ENCODE measurements at places on chromosomes 2 and 18.

GRCh38 chr2:71629273-71629672 is 175.9 kb downstream of the DYSF start:
- DNase-seq = no peak

- no peak for DNase-seq
Observed at GRCh38 chr2:172761306-172761705, 25.7 kb downstream of the RAPGEF4 start.

GRCh38 chr18:54911551-54911950 is 47.7 kb downstream of the CCDC68 start:
- no peak for DNase-seq

GRCh38 chr2:236040600-236041328 is 127.4 kb downstream of the GBX2 start:
- DNase-seq = no peak

- no peak for DNase-seq
Observed at GRCh38 chr2:100791936-100792308, 28.0 kb upstream of the NPAS2 start.

DNA sequence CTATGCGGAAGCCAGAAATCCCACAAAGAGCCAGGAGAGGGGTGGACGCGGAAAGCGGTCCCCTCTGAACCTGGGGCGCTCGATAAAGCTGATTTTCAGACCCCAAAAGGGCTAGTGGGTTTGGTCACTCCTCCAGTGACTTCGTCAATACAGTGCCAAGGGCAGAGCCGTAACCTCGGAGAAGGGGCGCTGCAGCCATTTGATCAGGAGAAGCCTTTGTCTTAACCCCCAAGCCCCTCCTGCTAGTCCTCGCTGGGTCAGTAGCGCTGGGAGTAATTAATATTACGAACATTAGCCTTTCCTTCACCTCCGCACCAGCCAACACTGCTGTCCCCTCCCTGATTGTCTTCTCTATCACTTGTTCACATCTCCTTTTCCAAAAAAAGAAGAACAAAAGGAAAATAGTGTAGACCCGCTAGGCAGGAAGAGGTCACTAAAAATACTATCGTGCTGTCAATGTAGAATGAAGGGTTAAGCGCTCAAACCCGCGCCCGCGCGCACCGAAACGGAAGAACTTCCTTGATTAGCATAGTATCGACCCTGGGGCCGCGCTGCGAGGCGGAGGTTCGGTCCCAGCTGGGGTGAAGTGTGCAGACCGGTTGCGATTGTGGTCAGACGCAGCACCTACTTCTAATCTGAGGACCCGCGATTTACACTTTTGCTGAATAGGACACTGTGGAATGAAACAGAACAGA is 63.2 kb upstream of the MAPRE2 start:
- DNase-seq = no peak

- no peak for DNase-seq
Observed at GRCh38 chr2:24410976-24411375, 50.6 kb upstream of the ITSN2 start.

GRCh38 chr2:151851761-151852160 is 23.5 kb upstream of the ARL5A start:
- DNase-seq = no peak

GRCh38 chr2:48238381-48238780 is 291.6 kb upstream of the STON1 start:
- DNase-seq = no peak

DNA sequence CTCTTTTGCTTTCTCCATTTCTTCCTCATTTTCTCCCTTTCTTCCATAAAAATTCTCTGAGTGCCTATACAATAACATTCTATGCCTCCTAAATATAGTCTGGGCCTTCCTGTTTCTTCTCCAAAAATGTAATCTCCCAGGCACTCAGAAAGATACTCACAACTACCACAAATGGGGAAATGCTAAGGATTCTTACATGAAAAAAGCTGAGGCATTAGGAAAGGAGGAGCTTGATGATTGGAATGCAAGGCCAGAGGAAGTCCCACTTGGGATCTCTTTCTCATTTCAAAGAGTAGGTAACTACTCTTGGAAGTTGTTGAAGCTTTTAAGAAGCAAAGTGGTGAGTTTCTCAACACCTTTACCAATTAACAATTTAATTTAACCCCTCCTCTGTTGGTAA is 3.4 kb downstream of the VSNL1 start:
- no peak for DNase-seq

DNA sequence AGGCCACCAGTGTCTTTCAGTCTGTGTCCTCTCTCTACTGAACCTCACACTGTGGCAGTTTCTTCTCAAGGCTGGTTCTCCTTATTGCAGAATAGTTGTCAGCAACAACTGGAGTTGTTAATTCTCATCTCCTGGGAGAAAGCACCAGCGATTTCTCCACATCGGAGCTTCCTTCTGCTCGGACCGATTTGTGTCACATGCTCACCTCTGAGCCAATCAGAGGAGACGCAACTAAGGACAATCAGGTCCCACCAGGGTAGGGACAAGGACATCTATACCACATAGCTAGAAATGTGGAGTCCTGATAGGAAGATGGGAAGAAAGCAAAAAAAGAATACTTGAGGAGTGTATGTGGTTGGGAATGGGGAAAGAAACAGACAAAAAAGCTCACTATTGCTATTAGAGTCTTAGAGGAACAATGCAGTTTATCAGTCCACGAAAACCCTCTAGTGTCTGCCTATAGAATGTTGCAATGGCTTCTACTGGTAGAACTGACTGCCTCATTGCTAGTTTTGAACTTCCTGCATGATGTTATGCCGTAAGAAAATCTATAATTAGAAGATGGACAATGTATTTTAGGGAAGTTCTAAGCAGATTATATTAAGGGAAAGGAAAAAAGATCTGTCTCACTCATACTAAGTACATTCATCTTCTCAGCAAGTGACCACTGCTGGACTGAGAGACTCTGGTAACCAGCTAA is 169.7 kb downstream of the CDCA7 start:
- no peak for DNase-seq

DNA sequence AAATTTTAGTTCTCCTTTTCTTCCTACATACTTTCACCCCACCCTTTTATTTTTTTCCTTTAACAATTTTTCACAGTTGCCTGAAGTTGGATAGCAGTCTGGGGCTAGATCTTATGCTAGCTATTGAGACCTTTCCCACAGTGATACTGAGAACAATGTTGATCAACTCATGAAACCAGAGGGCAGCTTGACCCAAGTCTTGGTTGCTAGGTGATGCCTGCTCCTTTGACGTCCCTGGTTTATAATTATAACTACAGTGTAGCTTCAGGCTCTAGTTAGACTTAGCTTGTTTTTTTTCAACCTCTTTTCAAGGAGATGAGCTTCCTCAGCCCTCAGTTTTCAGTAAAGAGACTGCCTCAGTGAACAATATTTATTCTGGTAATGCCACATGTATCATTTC is 648.5 kb downstream of the IRS1 start:
- peak; percentile 44 for DNase-seq

- no peak for DNase-seq
Observed at GRCh38 chr2:170651624-170652325, 63.4 kb upstream of the SP5 start.

DNA sequence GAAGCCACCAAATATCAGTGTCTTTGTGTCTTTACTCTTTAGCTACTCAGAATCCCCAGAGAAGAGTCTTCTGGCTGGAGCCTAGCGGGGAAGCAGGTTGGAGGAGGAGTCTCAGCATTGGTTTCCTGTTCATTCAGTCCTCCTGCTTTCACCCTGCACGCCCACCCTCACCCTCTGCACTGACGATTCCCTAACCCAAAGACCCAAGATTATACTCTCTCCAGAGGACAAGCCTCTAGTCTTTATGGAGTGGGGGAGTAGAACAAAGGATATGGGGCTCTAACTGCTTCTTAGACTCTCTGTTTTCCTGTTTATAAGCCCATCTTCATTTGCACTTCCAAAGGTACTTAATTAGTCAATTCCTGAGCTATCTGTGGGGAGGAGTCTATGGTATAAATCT is 338.8 kb downstream of the AGPS start:
- no peak for DNase-seq

DNA sequence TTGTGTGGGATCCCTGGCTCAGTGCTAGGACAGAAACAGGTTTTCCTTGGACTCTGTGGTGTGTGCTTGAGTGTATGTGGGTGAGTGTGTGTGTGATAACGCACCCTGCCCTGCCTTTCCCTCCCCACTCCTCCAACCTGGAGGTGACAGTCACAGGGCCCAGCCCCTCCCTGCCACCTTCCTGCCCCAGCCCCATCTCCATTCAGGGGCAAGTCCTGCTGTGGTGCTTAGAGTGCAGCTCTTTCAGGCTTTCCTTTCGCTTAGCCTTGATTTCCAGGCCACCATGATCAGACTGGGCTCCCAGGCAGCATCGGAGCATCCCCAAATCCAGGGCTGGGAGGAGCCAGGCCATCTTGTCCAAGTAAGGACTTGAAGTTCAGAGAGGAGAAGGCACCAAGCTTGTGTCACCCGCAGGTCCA is 185.2 kb downstream of the ZFP36L2 start:
- no peak for DNase-seq

DNA sequence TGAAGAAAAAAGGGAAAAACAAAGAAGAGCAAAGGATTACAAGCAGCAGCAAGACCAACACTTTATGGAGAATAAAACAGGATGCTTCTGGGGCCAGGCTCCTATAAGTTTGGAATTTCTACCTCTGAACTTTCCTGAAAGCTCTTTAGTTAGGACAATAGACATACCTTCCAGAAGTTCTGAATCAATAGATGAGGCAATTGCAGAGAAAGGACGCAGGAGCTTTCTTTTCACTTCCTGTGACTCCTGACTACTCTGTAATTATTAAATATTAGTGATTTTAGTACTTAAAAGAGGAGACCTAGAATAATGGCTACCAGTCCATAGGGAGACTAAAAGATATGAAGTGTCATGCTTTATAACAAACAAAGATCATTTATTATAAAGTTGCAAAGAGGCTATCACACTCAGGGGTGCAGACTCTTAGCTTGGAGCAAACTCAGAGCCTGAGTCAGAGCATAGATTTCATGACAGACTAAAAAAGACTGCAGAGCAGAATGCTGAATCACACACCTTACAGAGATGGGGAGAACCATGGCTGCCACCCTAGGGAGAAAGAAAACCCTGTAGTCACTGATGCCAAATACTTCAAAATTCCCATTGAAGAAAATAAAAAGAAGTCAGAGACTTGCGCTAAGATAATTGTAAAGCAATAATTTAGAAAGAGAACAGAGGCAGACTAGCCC is 52.5 kb upstream of the FAM136A start:
- no peak for DNase-seq

- DNase-seq = no peak
Observed at GRCh38 chr2:25794544-25795276, 83.6 kb downstream of the ASXL2 start.

DNA sequence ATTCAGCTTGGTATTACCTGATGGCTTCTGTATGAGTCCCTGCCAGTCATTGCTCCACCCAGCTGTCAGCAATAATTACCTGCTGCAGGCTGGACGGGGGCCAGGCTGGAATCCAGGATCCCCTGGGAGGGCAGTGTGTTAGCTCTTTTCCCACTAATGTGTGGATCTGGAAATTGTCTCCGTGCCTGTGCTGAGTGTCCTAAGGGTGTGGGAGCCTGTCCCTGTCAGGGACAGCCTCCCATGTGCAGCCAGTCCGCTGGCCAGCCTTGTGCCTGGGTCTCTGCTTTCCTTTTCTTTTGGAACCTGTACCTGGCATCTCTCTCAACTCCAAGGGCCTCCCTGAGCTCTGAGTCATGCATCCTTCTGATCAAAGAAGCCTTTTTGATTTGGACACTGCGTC is 107.2 kb upstream of the SPRED2 start:
- DNase-seq = no peak

- DNase-seq = no peak
Observed at GRCh38 chr2:85326406-85327159, 1.2 kb downstream of the TGOLN2 start.

GRCh38 chr2:25105336-25106085 is 62.9 kb downstream of the POMC start:
- no peak for DNase-seq

DNA sequence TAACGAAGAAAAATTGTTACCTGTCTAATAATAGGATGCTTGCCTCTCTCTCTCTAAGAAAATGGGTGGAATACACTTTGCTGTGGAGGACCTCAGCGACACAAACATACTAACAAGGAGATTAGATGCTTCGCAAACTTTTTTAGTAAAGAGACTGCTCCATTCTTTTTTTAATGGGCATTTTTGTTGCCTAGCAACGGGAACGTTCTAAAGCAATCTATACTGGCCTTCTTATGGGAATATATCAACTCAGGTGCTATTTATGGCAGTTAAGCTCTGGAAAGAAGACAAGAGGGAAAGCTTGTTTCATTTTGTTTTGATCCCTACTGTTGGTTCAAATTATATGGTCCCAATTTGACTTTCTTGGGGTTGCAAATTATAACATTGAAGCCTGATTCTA is 86.8 kb upstream of the CBLN2 start:
- DNase-seq = no peak

GRCh38 chr18:31680831-31681568 is 3.4 kb downstream of the B4GALT6 start:
- DNase-seq = no peak

- no peak for DNase-seq
Observed at GRCh38 chr2:43217228-43218154, 8.9 kb downstream of the ZFP36L2 start.

- no peak for DNase-seq
Observed at GRCh38 chr2:60312618-60313017, 240.8 kb downstream of the BCL11A start.

DNA sequence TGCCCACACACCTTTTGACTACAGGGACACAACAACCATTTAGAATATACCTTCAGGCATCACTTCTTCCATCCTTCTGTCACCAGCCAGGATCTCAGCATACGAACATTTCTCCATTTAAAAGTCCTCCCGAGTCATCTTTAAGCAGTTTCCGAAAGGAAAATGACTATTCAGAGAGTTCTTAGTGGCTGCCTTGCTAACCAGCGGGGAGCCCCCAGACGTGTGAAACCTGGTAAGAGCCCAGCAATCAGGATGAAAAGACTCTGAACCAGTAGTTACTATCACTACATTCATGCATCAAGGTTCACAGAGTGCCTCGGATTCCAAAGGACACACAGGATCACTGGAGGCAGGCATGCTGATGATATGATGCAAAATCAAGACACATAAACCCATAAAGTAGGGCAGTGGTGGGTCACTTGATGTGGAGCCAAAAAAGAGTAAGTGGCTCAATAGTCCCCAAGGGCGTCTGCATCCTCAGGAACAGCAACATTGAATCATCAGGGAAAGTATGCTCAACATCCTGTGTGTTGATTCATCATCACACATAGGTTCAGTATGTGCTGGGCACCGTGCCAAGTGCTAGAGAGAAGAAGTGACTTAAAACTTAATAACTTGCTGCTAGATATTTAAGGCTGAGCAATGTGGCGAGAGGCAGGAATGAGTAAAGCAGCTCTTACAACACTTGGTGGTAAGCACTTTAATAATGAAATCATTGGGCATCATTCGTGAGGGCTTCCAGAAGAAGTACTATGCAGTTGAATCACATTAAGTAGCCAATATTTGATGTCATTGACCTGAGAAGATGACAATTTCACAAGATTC is 4.4 kb downstream of the CCL20 start:
- peak; percentile 22 for DNase-seq

GRCh38 chr2:151673016-151673415 is 61.3 kb downstream of the NEB start:
- no peak for DNase-seq

- no peak for DNase-seq
Observed at GRCh38 chr2:239663364-239663924, 262.6 kb upstream of the HDAC4 start.

GRCh38 chr2:240569523-240569997 is 1.3 kb downstream of the RNPEPL1 start:
- DNase-seq = peak; percentile 14

Measured in uterus (tissue), 4 donors.